ENCODE measurements at places on chromosomes 4 and X.
A peak's percentile ranks its signal among the peaks of the same experiment; 100 is the strongest.

DNA sequence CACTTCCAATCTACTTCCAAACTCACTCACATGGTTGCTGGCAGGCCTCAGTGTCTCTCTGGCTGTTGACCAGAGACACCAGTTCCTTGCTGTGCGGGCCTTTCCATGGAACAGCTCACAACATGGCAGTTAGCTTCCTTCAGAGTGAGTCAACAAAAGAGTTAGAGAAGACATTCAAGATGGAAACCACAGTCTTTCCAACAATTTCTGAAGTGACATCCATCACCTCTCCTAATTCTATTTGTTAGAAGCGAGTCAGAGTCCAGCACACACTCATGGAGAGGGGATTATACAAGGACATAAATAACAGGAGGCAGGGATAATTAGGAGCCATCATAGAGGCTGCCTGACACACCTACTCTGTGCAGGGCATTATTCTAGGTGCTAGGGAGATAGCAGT, 62.5 kb upstream of the TMEM164 start:
- DNase-seq: no peak

GRCh38 chr4:39326468-39326977, 39.6 kb downstream of the RFC1 start:
- DNase-seq: no peak

GRCh38 chr4:24768604-24769003, 26.8 kb upstream of the SOD3 start:
- DNase-seq: no peak

GRCh38 chr4:168999809-169000208, 10.2 kb downstream of the CBR4 start:
- no peak for DNase-seq

DNA sequence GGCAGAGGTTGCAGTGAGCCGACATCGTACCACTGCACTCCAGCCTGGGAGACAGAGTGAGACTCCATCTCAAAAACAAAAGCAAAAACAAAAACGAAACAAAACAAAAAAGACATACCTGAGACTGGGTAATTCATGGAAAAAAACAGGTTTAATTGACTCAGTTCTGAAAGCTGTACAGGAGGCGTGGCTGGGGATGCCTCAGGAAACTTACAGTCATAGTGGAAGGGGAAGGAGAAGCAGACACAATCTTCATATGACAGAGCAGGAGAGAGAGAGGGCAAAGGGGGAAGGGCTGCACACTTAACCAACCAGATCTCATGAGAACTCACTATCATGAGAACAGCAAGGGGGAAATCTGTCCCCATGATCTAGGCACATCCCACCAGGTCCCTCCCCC, 229.5 kb downstream of the STK32B start:
- no peak for DNase-seq

DNA sequence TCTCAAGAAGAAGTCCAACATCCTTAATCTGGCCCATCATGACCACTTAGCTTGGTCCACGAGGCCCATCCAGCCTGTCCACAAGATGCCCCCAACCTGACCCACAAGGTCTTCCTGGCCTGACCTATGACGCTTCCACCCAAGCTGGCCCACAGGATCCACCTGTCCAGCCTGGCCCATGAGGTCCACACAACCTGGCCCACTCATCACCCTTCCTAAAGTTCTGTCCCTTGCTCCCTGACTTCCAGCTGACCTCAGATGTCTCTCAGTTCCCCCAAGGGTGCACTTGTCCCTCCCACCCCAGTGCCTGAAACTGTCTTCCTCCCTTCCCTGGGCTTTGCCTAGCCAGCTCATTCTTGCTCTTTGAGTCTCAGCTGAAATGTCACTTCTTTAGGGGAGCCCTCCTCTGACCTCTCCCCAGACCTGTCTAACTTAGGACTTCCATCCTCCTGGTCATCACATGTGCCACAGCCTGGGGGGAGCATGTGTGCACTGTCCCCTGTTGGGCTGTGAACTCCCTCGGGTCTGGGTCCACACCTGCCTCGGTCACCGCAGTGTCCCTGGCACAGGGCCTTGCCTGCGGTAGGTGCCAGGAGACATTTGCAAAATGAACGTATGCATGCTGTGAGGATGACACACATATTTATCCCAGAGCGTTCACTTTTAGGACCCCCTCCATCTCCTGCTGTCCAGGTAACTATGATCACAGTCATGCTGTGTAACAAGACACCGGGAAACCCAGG, 61.7 kb downstream of the EVC start:
- DNase-seq: no peak

DNA sequence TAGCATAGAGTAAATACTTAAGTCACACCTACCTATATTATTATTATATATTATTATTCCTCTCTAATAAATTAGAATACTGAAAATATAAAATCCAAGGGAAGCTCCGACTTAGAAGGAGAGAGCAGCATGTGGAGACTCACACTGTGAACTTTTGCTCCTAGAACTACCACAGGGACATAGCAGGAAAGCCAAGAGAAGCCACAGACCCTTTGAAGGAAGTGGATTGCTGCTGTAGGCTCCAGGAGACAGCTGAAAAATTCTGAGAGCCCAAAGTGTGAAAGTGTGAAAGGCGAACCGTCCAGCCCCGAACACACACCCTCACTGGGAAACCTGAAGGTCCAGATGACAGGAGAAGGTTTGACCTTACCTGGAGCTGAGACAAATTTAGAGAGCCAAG, 177.0 kb downstream of the FAM13A start:
- DNase-seq: no peak

- DNase-seq: no peak
These were observed 2.7 kb downstream of the CLRN2 start for GRCh38 chr4:17517664-17518063.

GRCh38 chr4:54231419-54231767, 2.3 kb downstream of the PDGFRA start:
- DNase-seq: no peak

DNA sequence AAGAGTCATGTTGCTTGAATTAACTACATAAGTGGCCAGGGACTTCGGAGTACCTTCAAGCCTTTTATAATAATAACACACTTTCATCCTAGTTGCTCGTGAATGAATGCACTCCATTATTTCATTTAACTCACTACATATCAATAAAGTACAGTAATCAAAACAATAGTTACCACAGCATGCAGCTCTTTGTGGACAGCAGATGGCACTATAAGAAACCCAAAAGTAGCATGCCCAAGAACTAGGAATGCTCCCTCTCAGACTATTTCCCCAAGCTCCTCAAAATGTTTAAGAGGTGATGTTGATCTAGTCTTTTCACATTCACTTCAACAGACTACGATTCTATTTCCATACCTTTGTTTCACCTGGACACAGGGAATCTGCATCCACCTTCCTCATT, 500.8 kb upstream of the DIAPH2 start:
- DNase-seq: no peak

DNA sequence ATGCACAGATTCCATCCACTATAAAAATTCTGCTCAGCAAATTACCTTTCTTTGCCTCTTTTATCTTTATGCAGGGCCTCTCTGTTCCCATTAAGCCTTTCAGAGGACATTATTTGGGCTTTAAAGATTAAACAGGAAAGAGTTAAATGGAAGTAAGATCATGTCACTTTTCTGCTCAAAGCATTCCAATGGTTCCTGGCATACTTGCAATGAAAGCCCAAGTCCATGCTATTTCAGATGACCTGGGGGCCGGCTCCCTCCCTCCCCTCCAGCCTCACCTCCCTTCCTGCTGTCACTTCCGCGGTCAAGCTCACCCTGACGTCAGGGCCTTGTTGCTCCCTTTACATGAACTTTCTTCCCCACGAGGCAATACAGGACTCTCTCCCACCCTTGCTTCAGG, 125.5 kb downstream of the C4orf51 start:
- DNase-seq: no peak

- no peak for DNase-seq
These were observed 620 bp downstream of the IL9R start for GRCh38 chrX:155998116-155998515.

GRCh38 chr4:7514789-7515188, 80.1 kb upstream of the PSAPL1 start:
- DNase-seq: no peak

GRCh38 chr4:80231180-80231579, 33.9 kb downstream of the PRDM8 start:
- no peak for DNase-seq

DNA sequence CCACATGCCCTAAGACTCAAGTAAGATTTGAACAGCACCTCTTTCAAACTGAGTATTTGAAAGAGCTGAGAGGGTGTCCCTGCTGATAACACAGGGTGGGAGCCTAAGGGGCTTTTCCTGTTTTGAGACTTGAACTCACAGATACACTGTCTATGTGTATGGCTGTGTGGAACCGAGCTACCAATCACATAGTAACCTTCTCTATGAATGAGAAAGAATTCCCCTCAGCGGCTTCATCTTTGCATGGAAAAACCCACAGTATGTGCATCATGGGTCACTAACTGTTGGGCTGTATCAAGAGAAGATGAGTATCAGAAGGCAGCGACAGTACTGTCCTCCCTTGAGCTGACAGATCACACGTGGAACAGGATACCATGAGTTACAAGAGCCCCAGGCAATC, 336.3 kb downstream of the AFF2 start:
- DNase-seq: no peak

DNA sequence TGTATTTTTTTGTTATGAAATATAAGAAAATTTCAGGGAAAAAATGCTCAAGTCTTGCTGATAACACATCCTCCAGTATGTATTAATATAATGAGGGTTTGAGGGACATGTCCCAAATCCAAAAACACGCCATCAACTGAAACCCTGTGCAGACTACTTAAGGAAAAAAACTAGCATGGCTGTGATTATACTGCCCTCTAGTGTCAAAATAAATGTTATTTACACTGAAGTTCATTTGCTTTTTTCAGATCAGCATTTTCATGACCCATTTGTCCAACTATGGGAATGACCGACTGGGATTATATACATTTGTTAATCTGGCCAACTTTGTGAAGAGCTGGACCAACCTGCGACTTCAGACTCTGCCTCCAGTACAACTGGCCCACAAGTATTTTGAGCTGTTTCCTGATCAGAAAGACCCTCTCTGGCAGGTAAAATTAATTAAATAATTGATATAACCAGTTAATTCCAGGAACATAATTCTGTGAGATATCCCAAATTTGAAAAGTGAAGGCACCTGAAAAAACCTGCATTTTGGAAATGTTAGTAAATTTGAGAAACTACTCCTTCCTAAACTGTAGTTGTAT, 128.5 kb downstream of the PRSS12 start:
- no peak for DNase-seq

DNA sequence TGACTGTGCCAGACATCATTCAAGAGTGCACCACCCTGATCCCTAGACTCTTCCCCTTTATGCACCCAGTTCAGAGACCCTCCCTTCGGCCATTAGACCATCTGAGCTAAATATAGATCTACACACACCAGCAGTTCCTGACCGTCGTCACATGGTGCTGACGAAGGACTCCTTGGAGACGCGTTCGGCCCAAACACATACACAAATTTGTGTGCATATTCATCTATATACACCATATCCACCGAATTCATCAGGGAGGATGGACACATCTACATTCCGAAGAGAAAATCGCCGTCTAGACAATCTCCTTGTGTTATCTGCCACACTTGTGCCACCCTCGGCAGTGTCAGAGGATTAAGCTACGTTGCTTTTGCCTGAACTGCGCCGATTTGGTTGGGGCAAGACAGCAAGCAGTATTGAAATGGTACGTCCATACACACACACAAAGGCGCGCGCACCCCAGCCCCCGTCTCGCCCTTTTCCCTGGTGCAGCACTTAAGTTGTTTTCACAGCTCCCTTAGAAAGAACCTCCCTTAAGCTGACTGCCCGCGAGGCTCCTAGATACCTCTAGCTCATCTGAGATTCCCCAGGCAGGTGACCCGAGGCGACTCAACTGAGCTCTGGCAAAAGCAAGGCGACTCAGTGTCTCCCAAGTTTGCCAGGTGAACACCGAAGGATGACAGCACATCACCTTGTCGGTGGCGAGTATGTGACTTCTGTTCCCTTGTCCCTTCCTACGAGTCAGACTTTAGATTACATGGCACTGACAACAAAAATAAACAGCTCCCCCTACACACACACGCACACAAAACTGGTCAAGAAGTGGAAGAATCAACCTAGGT, 1.0 kb downstream of the RASGEF1B start:
- peak; percentile 62 for DNase-seq

- no peak for DNase-seq
These were observed 196.6 kb upstream of the EDNRA start for GRCh38 chr4:147284256-147284835.

GRCh38 chr4:169121861-169122382, 111.9 kb upstream of the CBR4 start:
- DNase-seq: no peak

DNA sequence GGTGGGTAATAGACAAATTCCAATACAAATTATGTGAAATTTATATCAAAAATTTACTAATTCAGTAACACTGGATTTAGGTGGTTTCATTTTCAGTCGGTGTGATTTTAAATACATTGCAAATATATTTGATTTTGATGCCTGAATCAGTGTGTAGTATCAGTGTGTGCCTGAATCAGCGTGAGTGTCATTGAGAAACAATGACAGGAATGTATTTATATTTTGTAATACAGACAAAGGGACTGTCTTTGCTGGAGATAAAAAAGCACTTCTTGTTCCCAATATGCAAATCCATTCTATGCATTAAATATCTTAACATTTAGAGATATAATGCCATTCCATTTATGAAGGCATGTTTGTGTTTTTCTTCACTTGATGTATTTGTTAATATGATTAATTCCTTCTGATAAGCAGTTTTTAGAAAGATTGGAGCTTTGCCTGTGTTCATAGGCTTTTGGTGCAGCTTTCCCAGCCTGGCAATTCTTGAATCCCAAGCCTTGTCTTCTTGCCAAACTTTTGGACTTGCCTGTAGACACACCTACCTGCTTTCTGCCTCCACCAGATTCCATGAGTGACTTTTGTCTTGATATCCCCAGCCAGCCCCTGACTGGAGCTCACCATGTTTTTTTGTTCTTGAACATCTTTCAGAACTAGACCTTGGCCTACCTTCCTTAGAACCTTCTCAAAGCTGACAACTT, 243.8 kb downstream of the ADGRL3 start:
- DNase-seq: no peak

GRCh38 chr4:169312690-169313422, 42.1 kb upstream of the SH3RF1 start:
- DNase-seq: no peak

GRCh38 chr4:1178300-1179088, 6.1 kb upstream of the SPON2 start:
- no peak for DNase-seq

- DNase-seq: no peak
These were observed 24.8 kb downstream of the KLF3 start for GRCh38 chr4:38688676-38689355.

DNA sequence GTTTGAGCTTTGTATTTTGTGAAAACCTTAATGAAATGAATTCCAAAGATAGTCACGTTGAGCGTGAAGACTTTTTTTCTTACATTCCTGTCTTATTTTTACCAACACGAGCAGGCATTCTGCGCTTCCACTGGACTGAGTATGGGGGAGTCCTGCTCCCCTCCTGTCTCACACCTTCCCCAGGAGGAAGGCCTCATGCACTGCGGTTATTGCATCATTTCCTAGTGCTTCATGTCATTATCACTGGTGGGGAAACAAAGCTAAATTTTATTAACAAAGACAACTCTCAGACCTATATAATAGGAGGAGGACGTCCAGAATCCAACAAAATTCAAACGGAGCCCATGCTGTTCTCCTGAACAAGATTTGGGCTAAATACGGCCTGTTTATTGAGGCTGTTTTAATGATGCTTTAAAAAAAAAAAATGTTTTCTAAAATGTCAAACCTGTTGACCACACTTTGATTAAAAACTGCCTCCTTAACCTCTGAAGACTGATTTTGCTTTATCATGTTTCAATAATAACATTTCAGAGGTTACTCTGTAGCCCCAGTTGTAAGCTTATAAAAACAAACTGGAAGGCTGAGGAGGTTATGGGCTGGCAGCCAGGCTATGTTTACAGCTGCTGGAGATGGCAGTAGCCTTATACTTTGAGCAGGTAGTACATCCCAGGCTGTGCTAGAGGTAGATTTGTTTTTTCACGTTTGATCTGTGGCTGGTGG, 118.0 kb downstream of the SOWAHB start:
- DNase-seq: no peak
